ENCODE measurements at places on chromosomes 7 and 10.

DNA sequence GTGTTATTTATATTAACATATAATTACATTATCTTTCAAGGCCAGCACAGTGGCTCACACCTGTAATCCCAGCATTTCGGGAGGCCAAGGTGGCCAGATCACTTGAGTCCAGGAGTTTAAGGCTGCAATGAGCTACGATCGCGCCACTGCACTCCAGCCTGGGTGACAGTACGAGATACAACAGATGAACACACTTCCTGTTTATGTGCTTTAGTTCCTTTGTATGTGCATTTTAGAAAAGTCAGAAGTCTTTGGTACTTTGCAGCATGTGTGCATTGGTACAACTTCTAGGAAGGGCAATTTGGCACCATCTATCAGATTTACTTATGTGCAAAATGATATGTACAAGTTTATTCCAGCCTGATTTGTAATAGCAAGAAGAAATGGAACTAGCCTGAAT lies 13.3 kb downstream of the SLC35G1 start:
- no peak for DNase-seq

DNA sequence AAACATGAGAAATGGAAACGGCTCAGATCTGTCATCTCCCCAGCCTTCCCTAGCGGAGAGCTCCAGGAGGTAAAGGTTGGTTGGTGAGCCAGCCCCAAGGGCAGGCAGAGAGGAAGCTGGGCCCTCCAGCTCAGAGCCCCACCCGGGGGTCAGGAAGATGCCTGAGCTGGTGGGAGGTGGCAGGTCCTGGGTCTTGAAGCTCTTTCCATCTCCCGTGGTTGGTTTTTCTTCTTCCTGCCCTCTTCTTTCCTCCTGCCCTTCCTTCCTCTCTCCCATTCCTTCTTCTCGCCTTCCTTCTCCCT lies 384.2 kb upstream of the FOXK1 start:
- DNase-seq = no peak

- DNase-seq = no peak
Measured at GRCh38 chr10:120598386-120598785, 141.4 kb downstream of the PLPP4 start.

GRCh38 chr10:16887565-16887964 lies 70.3 kb upstream of the RSU1 start:
- no peak for DNase-seq

- DNase-seq = no peak
Measured at GRCh38 chr7:84701524-84702306, 485.1 kb downstream of the SEMA3D start.

Measured in activated CD8-positive, alpha-beta memory T cell treated with anti-CD3 and anti-CD28 coated beads for 48 hours (primary cell).